GM23248 (cell line): ENCODE measurements at places on chromosomes 7 and 10. TPM values are rescaled to one million over a fixed set of nuclear protein-coding genes. Genes with fewer than 3 reads are reported as not detected.

Gene PRLHR
- not detected in 2 replicates for total RNA-seq

Gene STYXL1
- 31.5 and 42.5 TPM in 2 replicates for total RNA-seq

Gene UNCX
- not detected in 2 replicates for total RNA-seq

Gene UNC5B
- 6.4 and 6.5 TPM in 2 replicates for total RNA-seq

Gene GPRIN2
- not detected in 2 replicates for total RNA-seq

Gene ADAM12
- 127 and 141 TPM in 2 replicates for total RNA-seq

Gene ENTPD1
- total RNA-seq: not detected in 2 replicates

Gene GPR26
- total RNA-seq: not detected in 2 replicates

DNA sequence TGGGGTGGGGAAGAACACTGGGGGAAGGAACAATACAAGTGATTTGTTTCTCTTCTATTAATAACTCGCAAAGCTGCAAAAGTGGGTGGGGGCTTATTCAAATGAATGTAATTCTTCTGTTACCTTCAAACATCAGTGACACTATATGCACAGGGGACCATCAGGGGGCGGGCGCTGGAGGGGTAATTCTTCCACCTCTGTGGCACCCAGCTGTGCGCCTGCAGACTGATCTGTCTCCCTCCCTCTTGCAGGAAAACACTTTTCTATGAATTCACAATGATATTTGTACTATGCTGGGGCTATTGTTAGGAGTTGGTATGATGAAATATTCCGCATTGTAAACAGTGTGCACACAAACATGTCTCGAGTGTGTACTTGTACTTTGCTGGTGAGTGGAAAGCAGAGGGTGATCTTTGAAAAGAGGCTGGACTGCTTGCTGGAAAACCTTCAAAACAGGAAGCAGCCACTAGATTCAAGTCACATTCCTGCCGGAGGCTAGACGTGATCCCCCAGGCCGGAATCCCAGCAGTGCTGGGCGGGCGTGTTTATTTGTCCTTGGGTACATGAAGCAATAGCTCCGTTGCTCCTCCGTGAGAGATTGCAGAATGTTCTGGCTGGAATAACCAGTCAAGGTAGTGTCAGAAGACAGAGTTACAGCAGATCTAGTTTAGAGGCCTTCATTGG, 15.8 kb upstream of the BNIP3 start:
- no peaks in the 10 kb centered on the region for H3K36me3 ChIP-seq
- H3K4me1 ChIP-seq: peaks cover 9% of the 10 kb centered on the region; the same call in 1 of the 2 replicates
- H3K4me3 ChIP-seq: peak overlapping the region; percentile 33
- H3K27me3 ChIP-seq: peaks cover 7% of the 10 kb centered on the region; the same call in 1 of the 2 replicates

GRCh38 chr10:118218562-118218961, 123.6 kb downstream of the FAM204A start:
- no peak overlapping the region for H3K4me3 ChIP-seq
- no peak overlapping the region for H3K27ac ChIP-seq
- H3K4me1 ChIP-seq: no peaks in the 10 kb centered on the region; the same call in 1 of the 2 replicates

GRCh38 chr7:109996927-109997326, 1094.0 kb upstream of the LRRN3 start:
- H3K27me3 ChIP-seq: no peaks in the 10 kb centered on the region
- no peak overlapping the region for H3K27ac ChIP-seq
- no peaks in the 10 kb centered on the region for H3K4me1 ChIP-seq
- H3K4me3 ChIP-seq: no peak overlapping the region
- H3K36me3 ChIP-seq: no peaks in the 10 kb centered on the region

DNA sequence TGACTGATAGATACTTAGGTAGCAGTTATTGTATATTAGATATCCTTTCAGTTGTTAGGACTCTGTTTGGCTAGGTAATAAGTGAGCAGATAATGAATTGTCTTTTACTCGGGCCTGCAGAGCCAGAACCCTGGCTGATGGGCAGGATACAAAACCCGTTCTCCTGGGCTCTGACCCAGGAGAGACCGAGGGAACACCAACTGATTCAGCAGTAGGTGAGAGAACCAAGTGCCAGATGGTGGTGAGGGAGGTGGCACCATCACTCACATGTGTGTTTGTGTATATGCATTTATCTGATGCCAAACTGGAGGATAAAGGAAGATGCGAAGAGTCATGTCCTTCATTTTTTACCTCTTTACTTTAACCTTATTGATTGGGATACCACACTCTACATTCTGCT, 115.7 kb upstream of the SAMD8 start:
- no peak for DNase-seq
- no peak overlapping the region for H3K4me3 ChIP-seq
- H3K27me3 ChIP-seq: no peaks in the 10 kb centered on the region
- no peaks in the 10 kb centered on the region; the same call in 1 of the 2 replicates for H3K36me3 ChIP-seq
- no peak overlapping the region for H3K27ac ChIP-seq
- no peaks in the 10 kb centered on the region for H3K4me1 ChIP-seq

DNA sequence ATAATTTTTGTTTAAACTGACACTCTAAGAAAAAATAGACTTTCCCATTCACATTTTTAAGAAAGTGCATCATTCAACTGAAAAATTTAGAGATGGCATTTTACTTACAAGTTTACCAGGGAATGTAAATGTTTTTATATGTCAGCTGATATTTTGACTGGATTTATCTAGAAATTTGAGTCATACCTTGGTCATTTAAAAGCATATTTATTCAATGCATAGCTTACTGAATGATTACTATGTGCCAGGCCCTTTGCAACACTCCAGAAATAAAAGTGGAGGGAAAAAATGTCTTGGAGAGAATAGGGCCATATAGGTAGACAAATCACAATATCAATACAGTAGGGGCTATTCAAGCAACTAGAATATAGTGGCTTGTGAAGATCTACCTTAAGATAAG, 98.4 kb upstream of the FAM3C start:
- H3K27me3 ChIP-seq: peaks cover 4% of the 10 kb centered on the region; the same call in 1 of the 2 replicates
- no peaks in the 10 kb centered on the region for H3K36me3 ChIP-seq
- no peak overlapping the region for H3K4me3 ChIP-seq
- H3K27ac ChIP-seq: no peak overlapping the region
- DNase-seq: no peak

GRCh38 chr10:107230887-107231286, 66.4 kb upstream of the SORCS1 start:
- no peaks in the 10 kb centered on the region for H3K4me1 ChIP-seq
- no peak overlapping the region for H3K4me3 ChIP-seq
- H3K27ac ChIP-seq: no peak overlapping the region
- H3K27me3 ChIP-seq: no peaks in the 10 kb centered on the region
- H3K36me3 ChIP-seq: no peaks in the 10 kb centered on the region

DNA sequence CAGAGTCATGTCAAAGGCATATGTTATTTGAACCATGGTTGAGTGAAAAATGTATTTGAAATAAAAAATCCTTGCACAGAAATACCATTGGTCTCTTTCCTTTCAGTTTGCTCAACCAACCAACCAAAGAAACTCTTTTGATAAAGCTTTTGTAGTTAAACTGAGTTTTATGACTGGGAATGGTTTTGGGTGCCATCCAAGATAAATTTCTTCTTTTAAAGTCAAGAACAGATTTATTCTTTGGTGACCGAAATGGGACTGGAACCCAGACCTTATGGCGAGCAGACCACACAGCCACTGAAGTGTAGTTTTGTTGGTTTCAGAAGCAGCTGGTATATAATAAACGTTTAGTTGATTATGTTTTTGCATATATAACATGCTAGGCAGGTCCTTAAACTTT, 2.8 kb upstream of the GALNT17 start:
- no peak for DNase-seq
- H3K27ac ChIP-seq: no peak overlapping the region
- H3K36me3 ChIP-seq: no peaks in the 10 kb centered on the region
- no peak overlapping the region for H3K4me3 ChIP-seq

GRCh38 chr7:154167807-154168206, 115.6 kb downstream of the DPP6 start:
- H3K4me1 ChIP-seq: no peaks in the 10 kb centered on the region
- no peaks in the 10 kb centered on the region for H3K27me3 ChIP-seq
- no peak for DNase-seq
- no peak overlapping the region for H3K27ac ChIP-seq
- no peaks in the 10 kb centered on the region for H3K36me3 ChIP-seq
